ENCODE measurements at places on chromosomes 7 and 10.

DNA sequence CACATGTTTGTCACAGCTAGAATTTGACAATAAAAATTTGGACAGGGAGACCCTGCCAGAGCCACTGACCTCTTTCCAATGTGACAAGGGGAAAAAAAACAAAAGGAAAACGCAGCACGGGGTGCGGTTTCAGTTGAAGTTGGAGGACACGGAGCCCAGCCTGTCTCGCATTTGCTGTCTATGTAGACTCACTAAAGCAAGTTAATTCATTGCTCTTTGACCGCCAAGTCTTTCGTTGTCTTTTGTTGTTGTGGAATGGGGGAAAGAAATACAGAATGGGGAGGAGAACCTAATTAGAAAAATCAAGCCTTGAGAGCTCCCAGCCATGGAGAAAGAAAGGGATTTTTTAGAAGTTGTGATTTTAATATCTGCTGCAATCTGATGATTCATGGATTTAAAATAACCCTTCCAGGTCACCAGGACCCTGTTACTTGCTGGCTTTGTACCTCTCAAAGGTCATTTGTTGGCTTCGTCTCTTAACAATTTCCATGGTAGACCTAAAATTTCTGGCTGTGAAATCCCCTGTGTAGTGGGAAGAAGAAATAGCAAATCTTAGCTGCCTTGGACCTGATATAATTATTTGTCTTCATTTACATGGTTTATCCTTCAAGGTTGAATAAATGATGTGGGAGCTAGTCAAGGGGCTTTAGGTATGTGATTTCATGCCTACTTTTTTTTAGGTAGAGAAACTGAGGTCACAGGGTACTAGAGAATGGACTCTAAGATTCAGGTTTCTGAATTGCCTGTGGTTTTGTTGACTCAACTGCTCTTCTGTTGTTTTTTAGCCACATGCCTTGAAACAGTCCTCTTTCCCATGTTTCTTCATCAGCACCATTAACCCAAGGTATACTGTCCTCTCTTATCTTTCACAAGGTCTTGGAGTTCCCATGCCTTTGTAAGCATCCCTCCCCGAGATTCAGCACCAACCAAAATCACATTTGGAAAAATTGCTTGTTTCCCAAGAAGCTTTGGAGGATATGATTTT lies 78.7 kb downstream of the TCF7L2 start:
- no peak for DNase-seq

DNA sequence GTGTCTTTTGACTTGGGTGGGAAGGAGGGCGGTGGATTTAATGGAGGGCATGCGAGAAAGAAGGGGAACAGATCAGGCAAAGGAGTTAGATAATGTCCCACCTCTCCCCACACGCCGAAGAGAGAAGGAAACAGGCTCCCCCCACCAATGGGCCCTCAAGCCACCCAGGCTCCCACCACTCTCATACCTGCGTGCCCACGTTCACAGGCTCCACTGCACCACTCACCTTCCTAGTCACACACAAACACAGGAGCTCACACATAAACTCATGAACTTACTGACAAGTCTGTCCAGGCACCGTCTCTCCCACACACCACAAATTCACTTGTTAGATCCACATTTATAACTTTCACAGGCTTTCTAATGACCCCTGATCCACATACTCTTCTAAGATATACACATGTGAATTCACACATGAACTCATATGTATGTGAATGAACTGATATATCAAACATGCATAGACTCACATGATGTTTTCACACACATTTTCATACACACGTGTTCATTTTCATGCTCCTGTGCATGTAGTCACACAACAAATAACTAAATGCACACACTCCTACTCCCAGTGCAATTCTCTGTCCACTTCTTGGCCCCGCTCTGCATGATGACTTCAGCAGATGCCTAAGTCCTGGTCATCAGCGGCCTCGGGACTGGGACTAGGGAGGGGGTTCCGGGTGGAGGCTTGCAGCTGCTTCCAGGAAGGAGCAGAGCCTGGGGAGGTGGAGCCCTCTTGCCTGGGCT lies 1.5 kb downstream of the LZTS2 start:
- DNase-seq: peak; percentile 36

GRCh38 chr10:86401588-86402282 lies 35.1 kb upstream of the GRID1 start:
- no peak for DNase-seq

DNA sequence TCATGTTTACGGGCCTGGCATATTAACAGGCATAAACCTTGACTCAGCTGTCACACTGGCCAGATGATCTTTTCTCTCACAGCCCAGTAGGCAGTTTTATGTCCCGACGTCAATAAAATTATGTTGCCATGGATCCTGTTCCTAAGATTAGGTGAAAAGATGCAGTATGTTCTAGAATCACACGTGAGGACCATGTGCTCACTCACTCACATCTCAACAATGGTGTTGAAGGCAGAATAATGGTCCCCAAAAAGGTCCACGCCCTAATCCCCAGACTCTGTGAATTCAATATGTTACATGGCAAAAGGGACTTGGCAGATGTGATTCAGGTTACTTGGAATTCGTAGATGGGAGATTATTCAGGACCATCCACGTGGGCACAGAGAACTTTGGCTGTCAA lies 3.5 kb downstream of the DOCK1 start:
- no peak for DNase-seq

GRCh38 chr10:102153093-102153620 lies 968 bp downstream of the NOLC1 start:
- peak; percentile 22 for DNase-seq

- DNase-seq: no peak
These were observed 113.6 kb downstream of the PRLHR start for GRCh38 chr10:118481871-118482270.

GRCh38 chr10:34217524-34217923 lies 597.6 kb downstream of the PARD3 start:
- no peak for DNase-seq

GRCh38 chr7:87140271-87140748 lies 11.9 kb upstream of the DMTF1 start:
- DNase-seq: peak; percentile 65

GRCh38 chr10:89242345-89242684 lies 9.3 kb downstream of the LIPA start:
- no peak for DNase-seq

GRCh38 chr7:756231-756927 lies 29.3 kb upstream of the PRKAR1B start:
- DNase-seq: no peak

DNA sequence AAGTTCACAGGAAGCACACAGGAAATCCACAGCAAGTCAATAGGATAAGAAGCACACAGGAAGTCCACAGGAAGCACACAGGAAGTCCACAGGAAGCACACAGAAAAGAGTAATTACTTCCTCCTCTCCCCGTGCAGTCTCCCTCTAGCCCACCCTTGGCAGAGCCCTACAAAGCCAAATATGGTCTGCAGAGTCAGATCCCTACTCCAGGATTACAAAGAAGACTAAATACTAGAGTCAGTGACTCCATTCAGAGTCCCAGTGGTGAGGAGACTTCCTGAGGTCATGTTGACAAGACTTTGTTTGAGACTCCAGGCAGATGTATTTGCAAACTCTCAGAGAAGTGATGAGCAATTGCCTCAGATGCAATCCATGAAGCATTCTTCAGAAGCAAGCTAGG lies 398.6 kb upstream of the AUTS2 start:
- no peak for DNase-seq

GRCh38 chr7:87426160-87426559 lies 49.3 kb downstream of the ABCB4 start:
- DNase-seq: no peak

DNA sequence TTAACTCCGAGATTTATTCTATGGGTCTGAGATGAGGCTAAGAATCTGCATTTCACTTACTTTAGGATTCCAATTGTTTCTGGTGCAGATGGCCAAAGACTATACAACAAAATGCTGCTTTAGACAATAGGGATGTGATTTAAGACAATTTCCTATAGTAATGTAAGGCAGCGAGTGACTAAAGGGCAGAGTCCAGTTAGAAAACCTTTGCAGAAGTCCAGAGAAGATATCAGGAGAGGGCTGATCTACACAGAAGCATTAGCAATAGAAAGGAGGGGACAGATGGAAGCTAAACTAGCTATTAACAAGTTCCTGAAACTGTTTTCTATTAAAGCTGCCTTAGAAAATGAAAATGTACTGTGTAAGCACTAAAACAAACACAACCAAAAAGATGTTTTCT lies 398.9 kb downstream of the DGKB start:
- DNase-seq: no peak

GRCh38 chr10:5023177-5023805 lies 19.6 kb upstream of the AKR1C2 start:
- peak; percentile 67 for DNase-seq

GRCh38 chr7:101232141-101232850 lies 5.3 kb downstream of the CLDN15 start:
- DNase-seq: no peak

DNA sequence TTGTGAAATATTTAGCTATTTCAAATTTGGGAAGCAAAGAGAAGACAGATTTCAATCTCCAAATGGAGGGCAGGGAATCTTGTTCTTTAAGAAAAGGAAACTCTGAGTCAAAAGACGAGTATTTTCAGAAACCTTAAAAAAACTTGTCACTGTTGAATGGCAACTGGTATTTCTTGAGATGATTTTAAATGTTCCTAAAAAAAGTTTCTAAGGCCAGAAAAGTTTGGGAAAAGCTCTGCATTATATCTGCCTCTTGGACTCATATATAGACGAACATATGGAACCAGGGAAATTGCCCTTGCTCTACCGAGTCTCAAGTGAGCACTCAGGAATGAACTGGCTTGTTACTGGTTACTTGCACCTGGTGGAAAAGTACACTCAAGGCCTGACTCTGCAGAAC lies 69.5 kb downstream of the ADAM22 start:
- DNase-seq: no peak

- no peak for DNase-seq
These were observed 79.4 kb downstream of the VPS41 start for GRCh38 chr7:38829488-38830165.

GRCh38 chr10:88127766-88128165 lies 264.3 kb downstream of the PTEN start:
- no peak for DNase-seq

- no peak for DNase-seq
These were observed 216.7 kb downstream of the BBS9 start for GRCh38 chr7:33346055-33346454.
